ENCODE measurements at places on chromosomes 5 and 9. TPM values are rescaled to one million over a fixed set of nuclear protein-coding genes. Genes with fewer than 3 reads are reported as not detected.

- DNase-seq, result no peak
Measured at GRCh38 chr9:98993570-98993945, 49.9 kb downstream of the COL15A1 start.

DNA sequence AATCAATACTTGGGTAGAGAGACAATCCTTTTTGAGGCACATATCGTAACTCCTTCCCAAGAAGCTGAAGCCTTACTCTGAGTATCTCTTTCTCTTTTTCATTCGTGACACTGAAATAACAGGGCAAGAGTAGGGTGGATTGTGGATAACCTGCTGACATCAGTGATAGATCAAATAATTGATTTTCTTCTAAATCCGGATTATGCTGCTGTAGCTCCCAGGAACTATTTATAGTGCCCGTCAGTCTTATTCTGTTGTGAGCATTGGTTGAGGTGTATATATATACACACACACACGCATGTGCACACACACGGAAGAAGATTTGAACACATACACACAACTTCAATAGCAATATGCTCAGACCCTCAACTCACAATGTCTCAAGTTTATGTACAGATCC lies 43.2 kb upstream of the GLRA1 start:
- DNase-seq, result no peak

DNA sequence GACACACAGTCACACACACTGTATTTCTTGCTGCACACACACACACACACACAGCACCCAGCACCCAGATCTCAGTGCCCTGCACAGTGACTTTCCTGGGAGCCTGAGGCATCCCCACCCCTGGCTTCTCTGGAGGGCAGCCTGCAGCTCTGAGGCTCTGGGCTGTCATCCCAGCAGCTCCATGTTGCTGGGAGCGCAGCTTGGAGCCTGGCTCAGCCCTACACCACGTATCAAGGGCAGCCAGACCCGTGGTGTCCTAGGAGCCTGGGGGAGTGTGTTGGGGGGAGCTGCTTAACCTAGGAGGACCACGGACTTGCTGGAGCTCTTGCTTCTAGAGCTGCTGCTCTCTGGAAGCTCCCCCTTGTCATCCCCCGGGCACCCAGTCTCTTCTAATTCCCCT lies 5.2 kb downstream of the IER5L start:
- DNase-seq, result no peak

- DNase-seq, result no peak
Measured at GRCh38 chr9:109416135-109416706, 81.9 kb downstream of the PTPN3 start.

- no peak for DNase-seq
Measured at GRCh38 chr5:16437977-16438376, 27.6 kb downstream of the ZNF622 start.

GRCh38 chr9:95791286-95791685 lies 84.2 kb upstream of the ERCC6L2 start:
- no peak for DNase-seq

GRCh38 chr9:87122947-87123685 lies 175.8 kb upstream of the GAS1 start:
- DNase-seq, result peak; percentile 74

DNA sequence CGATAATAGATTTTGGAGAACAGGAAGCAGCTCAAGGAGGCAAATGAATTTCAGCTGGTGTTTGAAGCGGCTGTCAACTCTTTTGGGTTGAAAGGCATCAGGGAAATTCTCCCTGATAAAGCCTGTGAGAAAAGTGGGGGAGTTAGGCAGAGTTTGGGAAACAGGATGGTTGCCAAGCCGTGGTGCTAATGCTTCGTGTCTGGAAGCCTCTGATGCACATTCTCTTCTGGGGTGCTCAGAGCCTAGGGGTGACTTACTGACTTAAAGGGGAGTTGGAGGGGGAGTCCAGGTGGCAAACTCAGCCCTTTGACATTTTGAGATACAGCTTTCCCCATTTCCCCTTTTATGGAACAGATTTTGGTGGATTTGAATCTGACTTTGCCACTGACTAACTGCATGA lies 202.5 kb upstream of the CLINT1 start:
- DNase-seq, result no peak

GRCh38 chr5:89301321-89302025 lies 418.5 kb upstream of the MEF2C start:
- DNase-seq, result no peak

DNA sequence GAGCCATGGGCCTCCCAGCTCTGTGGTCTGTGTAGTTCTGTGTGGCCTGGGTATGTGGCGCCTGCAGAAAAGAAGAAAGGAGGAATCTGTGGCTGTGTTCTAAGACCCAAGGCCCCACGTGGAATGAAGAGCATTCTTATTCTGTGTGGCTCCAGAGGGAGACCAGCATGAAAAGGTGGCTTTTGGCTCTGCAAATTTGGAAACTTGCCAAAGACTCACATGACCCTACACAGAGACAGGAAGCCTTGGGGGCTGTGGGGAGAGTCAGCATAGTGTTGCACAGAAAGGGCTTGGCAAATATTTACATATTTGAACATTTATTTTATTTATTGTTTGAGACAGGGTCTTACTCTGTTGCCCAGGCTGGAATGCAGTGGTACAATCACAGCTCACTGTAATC lies 193.3 kb downstream of the TMEM38B start:
- DNase-seq, result no peak

DNA sequence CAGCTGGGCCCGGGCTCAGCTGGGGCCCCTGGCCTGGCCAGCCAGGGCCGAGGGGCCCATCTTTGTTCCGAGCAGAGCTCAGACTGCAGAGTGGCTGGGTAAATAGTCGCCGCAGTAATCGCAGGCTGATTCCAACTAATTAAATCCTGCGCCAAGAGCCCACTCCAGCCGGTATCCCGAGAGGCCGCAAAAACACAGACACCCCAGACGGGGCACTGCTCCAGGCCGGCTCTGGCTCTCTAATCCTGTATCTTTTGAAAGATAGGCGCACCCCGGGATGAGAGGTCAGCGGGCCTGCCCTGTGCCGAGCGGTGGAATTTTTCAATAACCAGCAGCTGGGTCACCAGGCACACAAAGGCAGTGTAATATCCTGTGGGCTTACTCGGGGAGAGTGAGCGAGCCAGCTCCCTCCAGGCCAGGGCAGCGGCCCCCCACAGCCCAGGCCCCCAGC lies 57.7 kb downstream of the LMX1B start:
- DNase-seq, result no peak

DNA sequence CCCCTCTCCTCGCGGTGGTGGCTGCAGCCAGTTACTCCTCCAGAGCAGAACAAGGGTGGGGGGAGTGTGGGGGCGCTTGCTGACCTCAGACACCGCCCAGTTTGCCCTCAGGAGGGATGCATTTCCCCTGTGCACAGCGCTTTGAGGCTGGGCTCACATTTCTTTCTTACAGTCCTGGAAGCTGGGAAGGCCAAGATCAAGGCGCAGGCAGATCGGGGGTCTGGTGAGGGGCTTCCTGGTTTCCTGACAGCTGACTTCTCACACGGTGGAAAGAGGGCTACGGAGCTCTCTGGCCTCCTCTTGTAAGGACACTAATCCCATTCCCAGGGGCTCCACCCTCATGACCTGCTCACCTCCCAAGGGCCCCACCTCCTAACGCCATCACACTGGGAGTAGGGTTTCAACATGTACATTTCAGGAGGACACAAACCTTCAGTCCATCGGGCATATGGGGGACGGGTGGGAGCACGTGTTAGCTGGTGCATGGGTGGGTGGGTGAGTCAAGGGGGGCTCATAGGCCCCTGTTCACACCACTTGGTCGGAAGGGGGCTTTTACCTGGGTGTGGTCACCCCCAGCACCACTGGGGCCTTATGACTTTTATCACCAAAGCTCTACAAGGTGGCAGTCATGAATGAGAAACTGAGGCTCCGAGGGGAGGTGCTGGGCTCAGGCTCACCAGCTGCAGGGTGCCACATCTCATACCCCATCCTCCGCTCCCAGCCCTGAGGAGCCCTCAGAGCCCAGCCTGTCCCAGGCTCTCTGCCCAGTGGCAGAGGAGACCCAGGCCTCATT lies 7.7 kb upstream of the SCGB3A1 start:
- no peak for DNase-seq

GRCh38 chr5:154850255-154851062 lies at the start of gene FAXDC2:
TSS of gene FAXDC2 (minus strand) at chr5:154850603. CDS start at chr5:154838178, 12,425 bp downstream.
- peak; percentile 59 for DNase-seq

DNA sequence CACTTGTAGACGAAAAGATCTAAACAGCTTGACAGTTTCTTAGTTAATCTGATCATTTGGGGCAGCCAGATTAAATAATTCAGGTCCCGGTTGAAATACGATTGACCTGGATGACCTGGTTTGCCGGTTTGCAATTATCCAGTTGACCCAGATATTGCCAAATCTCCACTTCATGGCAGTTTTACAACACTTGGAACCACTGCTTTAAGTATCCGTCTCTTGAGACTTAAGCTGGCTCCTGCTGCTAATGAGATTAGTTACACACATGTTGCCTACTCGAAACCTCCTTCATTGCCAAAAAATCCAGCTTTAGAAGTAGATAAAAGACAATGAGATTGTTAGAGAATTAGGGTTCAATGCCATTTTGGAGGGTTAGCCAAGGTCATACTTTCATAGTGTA lies 136.2 kb upstream of the HAPLN1 start:
- DNase-seq, result no peak

DNA sequence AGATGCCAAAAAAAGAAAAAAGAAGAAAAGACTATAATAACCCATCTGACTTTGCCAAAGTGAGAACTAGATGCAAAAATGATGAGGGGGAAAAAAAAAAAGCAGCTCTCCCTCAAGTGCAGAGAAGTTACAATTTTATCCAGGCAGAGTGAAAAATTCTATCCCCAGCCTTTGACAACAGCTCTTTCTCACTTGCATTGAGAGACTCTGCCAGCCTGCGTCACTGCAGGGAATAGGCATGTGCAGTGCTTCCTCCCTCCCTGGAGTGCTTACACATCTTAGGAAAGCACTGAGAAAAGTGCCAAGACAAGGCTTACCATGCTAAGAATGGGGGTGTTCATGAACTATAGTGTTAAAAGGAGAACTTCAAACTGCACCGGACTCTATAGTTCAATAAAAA lies 418.6 kb upstream of the TYRP1 start:
- DNase-seq, result no peak

DNA sequence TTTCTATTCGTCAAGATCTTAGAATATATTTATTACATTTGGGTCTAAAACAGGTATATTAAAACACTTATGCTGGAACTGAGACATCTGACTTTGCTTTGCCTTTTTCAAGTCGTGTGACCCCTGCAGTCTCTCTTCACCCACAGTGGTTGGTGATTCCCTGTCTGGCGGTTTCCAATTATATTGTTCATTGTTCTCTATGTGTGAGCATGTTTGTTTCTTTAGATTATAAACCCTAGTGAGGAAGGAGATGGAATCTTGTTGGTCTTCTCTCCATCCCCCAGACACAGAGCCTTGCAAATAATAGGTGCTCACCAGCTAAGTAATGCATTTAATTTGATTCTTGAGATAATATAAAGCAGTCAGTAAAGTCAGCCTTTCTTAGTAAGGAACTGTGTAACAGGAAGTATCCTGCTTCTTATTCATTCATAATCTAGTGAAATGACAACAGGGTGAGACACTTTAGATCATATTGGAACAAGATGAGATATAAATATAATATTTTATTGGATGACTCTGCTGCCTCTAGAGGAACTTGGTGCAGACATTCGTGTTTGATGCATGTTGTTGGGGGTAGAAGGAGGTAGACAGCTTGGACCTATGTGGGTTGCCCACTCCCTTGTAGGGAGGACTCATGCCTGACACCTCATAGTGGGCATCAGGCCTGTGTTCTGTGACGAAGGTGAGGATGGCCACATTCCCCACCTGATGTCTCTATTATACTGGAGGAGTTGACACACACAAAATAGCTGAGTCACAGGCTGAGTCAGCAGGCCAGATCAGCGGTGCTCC lies 88.1 kb downstream of the FGF1 start:
- DNase-seq, result no peak

DNA sequence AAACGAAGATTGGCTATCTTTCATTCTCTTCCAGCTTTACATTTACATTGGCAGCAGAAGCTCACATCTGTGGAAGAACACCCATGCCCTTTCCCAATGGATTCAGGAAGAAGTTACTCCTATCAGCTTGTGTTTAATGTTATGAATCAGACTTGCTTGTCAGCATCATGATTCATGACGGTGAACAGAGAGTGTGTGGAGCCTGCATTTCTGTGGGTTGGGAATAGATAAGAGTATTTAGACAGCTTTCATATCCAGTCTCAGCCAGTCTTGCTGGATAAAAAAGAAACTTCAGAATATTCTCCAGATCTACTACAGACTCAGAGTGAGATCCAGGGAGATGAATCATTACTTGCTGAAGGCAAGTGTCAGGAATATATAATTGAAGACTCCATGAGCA lies 812.9 kb upstream of the ZNF608 start:
- DNase-seq, result peak; percentile 42

DNA sequence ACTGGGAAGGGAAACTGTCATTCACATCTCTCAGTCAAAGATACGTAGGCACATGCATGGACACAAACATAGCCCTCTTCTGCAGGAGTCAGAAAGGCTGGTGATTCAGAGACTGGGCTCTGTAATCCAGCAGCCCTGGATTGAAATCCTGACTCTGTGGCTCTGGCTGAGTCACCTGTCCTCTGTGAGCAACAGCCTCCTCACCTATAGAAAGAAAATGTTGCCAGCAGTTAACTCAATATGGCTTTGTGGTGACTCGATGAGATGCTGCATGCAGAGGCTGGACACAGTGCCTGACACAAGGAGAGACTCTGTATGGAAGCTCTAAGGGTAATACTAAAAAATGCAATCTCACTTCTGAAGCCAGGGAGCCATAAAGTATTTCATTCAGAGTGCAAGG lies 23.9 kb upstream of the CDKN2AIPNL start:
- DNase-seq, result no peak

- no peak for DNase-seq
Measured at GRCh38 chr5:150901446-150901845, 3.3 kb downstream of the ZNF300 start.

- DNase-seq, result no peak
Measured at GRCh38 chr9:2208465-2208864, 193.3 kb downstream of the SMARCA2 start.

DNA sequence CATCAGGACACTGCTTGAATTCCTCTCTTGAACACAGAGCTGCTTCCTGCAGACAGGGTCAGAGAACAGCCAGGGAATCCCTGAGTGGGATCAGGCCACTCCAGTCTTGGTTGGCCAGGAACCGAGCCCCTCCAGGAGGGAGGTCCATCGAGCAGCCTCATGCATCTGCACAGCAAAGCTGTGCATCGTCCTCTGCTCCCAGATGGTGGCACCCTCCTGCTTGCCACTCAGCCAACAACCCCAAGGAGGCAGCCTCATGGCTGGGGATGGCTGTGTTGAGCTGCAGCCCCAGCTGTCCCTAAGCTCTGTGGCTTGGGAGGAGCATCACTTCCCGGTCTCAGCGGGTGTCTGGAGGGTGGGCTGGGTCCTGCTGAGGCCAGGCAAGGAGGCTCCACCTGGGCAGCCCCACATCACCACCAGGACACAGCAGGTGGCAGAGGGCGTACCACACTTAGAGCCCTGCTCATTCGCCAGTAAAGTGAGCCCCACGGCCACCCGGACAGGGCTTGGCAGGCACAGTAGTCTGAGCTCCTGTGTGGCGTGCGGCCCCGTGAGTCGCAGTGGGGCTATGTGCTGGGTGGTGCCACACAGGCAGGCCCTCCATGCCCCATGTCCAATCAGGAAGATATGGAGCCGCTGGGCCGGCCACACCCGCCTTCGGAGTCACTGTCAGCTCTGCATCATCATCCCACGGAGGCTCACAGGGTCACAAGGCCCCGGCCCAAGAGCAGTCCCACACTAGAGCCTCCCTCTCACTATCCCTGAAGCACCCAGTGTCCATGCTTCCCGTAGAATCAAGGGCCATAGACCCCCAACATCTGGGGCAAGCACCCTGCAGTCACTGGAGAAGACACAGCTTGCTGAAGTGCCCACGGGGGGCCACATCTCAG lies 11.9 kb downstream of the LPCAT1 start:
- peak; percentile 19 for DNase-seq

Gene SCGB3A2
- polyA plus RNA-seq, result not detected

Gene TNFAIP8
- polyA plus RNA-seq, result 11.3 TPM

Gene CDKN2B-AS1
- 0.59 TPM for polyA plus RNA-seq

Gene FGF10
- not detected for polyA plus RNA-seq

Gene FAM13B
- 22.3 TPM for polyA plus RNA-seq

Data from BJ (cell line).